ENCODE measurements at places on chromosomes 7 and 10.

GRCh38 chr10:132332433-132332754 is 401 bp downstream of the LRRC27 start:
- DNase-seq, result no peak

GRCh38 chr7:133428326-133428725 is 175.4 kb downstream of the EXOC4 start:
- no peak for DNase-seq

DNA sequence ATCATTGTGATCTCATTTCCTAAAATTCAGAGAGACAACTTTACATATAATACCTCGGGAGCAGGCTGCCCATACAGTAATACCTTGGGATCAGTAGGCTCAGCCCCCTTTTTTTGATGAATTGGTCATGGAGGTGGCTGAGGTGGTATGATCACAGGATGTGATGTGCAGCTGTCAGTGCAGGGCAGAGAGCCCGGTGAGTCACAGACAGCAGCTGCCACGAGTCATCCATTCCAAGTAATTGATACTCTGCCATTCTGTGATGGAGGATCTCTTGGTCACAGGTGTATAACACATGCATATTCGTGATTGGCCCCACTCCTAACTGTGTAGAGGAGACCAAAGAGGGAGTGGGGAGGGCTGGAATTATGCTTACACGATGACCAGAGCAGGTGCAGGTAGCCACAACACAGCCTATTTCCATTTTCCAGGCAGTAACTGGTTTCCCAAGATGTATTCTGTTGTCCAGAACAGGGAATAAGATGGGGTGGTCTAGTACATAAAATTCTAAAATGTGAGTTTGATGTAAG is 14.1 kb downstream of the NRCAM start:
- DNase-seq, result peak; percentile 64

- no peak for DNase-seq
These were observed 105.7 kb upstream of the INHBA start for GRCh38 chr7:41808541-41808940.

GRCh38 chr10:90420637-90421318 is 437.1 kb downstream of the HTR7 start:
- DNase-seq, result no peak

DNA sequence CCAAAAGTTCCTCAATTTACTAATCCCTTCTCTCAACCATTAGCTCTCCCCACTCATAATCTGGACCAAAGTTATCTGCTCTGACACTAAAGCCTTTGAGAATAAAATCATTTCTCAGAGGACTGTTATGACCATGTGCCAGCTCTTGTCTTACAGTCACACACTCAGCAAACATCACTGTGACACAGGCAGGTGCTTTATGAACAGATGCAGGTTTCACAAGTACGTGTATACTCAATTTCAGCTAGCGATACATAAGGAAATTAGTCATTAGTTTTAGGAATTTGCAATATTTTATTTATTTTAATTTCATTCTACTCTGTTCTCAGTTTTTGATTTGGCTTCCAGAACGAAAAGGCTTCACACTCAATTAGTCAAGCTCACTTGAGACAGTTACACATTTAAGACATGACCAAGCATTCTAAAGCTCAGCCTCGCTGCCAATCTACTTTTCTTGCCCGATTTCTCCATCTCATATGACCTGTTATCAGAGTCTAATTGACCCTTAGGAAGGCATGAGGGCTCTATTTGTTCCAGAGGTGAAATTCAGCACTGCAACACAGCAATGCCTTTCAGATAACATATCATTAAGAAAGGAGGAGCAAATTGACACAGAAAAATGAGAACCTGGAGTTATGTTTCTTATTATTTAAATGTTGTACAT is 76.8 kb downstream of the TFEC start:
- no peak for DNase-seq

- no peak for DNase-seq
These were observed 29.3 kb upstream of the YAE1 start for GRCh38 chr7:39536951-39537350.

- no peak for DNase-seq
These were observed 274.3 kb upstream of the MKI67 start for GRCh38 chr10:128400564-128400963.

DNA sequence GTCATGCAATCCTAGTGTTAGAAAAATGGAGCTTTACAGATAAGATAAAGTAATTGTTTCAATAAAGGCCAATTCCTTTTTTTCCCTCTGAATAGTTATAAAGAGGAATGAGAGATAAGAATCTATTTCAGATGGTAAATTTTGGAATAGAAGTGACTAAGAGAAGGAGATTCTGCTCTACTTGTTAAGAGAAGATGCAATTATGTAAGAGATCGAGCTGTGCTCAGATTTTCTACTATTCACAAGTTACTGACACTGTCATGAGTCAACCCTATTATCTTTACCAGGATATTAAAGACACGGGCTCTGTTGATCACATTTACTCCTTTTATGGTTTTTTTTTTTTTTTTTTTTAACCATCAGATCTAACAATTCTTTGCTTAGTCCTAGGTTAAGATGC is 511.3 kb downstream of the ARL4A start:
- DNase-seq, result no peak

Data from NCI-H2107 (cell line).